ENCODE measurements at places on chromosomes 6 and 20.

DNA sequence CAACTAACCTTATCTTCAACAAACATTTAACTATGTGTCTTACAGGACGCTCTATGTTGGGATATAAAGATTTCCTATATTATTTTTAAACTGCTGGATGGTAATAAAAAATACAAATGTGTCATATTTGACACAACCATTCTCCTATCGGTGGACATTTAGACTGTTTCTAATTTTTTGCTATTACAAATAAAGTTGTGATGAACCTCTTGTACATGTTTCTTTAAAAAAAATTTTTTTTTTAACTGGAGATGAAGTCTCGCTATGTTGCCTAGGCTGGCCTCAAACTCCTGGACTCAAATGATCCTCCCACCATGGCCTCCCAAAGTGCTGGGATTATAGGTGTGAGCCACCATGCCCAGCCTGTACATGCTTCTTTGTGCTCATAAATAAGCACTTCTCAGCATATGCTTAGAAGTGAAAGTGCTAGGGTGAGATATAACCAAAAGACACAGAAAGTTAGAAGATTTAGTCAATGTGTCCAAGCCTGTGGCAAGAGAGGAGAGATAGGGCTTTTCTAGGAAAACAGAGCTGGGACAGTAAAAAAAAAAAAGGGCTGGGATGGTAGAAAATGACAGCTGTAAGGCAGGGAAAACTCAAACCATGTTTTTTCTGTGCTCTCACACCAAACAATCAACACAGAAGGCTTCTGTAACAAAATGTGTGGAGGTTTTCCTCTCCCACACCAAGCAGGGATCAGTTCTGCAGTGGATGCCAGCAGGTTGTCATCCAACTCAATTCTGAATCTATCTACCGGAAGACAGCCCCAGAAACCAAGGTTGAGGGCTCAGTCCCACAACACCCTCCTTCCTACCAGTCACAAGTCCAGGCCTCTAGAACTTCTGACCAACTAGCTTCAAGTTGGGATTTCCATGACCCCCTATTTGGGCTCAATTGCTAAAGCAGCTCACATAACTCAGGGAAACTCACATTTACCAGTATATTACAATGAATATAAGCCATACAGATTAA lies 70.0 kb upstream of the SMIM29 start:
- no peak for DNase-seq

DNA sequence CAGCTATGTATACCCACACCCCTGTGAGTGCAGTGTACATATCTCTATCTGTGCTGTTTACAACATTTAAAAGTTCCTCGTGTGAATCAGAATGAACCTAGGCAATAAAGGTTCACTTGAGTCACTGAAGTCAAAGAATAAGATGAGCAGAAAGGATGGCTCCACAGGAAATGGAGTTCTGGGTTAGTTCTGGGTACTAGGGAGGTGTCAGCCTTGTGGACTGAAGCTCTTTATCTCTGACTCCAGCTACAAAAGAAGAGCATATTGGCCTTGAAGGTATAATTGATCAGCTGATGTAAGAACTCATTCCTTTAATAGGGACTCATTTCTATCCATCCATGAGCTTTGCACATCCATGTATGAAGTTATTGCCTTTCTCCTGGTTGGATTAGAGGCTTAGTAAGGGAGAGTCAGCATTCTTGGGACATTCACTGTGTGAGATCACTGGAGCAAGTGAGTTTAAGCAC lies 73.9 kb upstream of the BACH2 start:
- DNase-seq = no peak

- no peak for DNase-seq
Measured at GRCh38 chr6:39041072-39041471, 7.5 kb upstream of the GLP1R start.

- no peak for DNase-seq
Measured at GRCh38 chr6:112061605-112062004, 7.7 kb downstream of the CCN6 start.

DNA sequence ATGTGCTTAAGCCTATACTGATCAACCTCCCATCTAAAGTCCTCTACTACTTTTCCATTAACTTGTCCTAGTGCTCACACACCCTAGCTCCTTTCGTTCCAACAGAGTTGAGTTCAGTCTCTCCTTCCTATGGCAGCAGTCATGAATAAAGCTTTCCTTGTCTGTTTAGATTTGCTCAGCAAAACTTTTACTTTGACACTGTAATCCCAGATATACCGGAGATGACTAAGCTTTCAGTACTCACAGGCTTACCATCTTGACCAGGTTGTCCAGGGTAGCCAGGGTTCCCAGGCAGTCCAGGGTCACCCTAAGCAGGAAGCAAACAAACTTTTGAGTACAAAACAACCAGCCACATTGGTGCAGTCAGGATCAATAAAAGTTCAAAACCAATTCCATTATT lies 90.7 kb downstream of the COL21A1 start:
- DNase-seq = no peak

DNA sequence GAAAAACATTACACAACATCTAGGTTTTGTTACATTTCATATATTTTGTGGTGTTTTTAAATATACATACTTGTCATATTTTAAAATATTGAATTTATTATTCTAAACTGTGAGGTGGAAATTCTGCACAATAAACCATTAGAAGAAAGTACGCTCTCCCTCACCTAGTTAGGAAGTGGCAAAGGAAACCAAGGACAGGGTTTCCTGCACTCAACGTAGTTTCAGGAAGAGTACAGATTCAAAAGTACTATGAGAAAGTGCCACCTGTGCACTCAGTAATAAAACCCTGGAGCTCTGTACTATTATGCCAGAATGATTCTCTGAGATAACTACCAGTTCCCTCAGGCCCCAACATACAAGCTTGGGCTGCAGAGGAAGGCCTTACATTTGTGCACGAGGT lies 54.6 kb upstream of the MRAP2 start:
- DNase-seq = no peak

GRCh38 chr20:47345214-47345613 lies 11.3 kb downstream of the ZMYND8 start:
- DNase-seq = no peak

DNA sequence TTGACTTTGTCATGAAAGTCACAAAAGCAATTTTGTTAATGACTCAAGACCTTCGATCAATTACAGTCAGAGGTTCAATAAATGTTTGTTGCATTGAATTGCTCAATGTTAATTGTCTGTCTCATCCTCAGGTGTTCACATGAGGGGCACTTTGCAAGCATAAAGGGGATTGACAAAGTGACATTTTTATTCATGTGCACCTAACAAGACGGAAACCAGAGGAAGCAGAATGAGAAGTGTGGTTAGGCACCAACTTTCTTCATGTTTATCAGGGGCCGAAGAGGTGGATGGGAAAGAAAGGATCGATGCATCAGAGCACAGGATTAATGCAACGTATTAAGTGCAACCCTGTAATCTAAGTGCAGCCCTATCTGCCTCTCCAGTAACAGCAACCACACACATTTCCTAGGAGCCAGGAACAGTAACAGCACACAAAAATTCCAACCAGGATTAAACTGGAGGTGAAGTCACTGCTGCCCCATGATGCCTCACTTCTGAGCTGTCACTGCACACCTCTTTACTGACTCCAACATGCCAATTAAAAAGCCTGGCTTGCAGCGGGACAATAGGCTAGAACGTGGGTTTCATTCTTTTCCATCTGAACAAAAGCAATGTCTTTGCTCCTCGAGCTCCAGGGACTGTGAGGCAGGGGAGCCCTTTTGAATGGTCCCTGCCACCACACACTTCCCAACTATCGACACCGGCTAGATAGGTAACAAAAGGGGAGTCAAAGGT lies 262.7 kb downstream of the CD83 start:
- no peak for DNase-seq

DNA sequence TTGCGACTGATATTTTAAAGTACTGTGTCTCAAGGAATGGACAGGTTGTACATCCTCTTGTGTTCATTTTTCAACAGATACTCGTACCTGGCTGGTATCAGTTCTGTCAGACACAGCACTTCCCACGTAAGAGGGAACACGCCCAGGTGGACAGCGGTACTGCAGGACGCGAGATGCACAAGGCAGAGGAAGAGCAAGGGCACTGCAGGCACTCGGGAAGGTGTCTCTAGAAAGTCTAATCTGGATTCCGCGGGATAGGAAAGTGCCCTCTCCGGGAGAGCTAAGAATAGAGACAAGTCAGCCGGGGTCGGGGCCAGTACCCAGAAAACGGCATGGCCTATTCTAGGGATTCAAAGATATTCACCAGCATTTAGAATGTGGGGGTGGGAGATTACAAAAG lies 94.2 kb upstream of the MBOAT1 start:
- no peak for DNase-seq

- no peak for DNase-seq
Measured at GRCh38 chr6:89197141-89197540, 20.0 kb downstream of the GABRR1 start.

GRCh38 chr6:53581856-53582255 lies 37.0 kb upstream of the GCLC start:
- DNase-seq = no peak

- peak; percentile 45 for DNase-seq
Measured at GRCh38 chr20:2217857-2218539, 77.8 kb upstream of the TGM3 start.

- DNase-seq = no peak
Measured at GRCh38 chr20:37727957-37728634, 34.3 kb downstream of the CTNNBL1 start.

DNA sequence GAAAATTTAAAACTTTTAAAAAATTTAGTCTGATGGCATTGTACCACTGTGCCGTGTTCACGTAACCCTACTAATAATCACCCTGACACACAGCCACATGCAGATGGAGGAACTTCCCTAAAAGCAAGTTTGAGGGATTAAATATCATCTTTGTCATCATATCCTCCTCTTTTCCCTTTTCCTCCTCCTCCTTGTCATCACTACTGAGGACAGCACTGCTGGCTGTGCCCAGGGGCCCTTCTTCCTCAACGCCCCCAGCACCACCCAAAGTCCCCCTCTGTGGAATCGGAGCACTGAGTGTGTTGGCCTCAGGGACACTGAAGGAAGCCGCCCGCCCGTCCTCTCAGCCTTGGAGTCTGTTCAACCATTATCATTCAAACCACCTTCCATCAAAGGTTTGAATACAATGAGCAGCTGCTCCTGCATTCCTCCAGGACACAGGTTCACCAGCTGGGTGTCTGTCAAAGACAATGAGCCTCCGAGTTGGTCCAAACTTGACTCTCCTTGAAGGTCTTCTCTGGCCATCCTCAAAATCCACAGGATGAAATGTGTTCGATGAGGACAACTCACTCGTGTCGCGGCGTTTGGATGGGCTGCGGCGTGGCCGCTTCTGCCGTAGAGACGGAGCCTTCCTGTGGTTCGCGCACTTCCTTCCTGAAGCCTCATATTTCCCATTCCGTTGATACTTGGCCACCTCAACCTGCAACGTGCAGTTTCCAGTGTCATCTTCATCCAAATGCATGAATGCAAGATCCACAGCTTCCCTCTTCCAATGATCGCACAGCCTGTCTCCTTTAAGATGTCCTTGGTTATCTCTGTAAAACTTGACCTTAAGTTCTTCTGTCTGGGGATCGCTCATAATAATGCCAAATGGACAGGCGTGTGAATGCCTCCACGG lies 23.3 kb downstream of the NQO2 start:
- peak; percentile 66 for DNase-seq

GRCh38 chr6:135118134-135118730 lies 62.9 kb upstream of the MYB start:
- DNase-seq = no peak

GRCh38 chr6:166395778-166396177 lies 13.0 kb upstream of the MPC1 start:
- DNase-seq = no peak

DNA sequence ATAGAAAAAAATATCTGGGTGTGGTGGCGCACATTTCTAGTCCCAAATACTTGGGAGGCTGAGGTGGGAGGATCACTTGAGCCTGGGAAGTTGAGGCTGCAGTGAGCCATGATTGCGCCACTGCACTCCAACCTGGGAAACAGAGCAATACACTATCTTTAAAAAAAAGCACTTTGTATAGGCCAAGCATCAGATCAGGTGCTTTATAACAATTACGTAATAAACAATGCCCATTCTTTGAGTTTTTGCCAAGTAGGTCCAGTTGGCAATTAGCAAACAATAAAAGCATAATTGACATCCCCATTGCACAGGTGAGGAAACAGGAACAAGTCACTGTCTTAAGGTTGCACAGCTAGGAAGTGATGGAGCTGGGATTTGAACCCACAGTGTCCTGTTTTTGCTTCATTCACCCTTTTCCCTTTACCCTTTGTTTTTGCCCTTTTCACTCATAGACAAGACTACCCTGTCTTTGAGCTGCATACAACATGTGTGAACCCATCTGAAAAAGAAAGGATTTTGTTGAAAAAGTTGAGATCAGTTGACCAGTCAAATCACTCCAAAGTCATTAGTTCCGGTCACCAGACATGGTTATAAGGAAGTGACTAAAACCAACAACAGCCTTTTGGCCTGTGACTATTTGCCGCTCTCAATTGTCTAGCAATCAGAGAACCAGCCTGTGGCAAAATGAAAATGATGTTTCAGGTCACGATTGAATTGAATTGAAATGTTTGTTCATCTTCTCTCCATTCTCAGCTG lies 303.6 kb downstream of the TFAP2C start:
- DNase-seq = no peak

DNA sequence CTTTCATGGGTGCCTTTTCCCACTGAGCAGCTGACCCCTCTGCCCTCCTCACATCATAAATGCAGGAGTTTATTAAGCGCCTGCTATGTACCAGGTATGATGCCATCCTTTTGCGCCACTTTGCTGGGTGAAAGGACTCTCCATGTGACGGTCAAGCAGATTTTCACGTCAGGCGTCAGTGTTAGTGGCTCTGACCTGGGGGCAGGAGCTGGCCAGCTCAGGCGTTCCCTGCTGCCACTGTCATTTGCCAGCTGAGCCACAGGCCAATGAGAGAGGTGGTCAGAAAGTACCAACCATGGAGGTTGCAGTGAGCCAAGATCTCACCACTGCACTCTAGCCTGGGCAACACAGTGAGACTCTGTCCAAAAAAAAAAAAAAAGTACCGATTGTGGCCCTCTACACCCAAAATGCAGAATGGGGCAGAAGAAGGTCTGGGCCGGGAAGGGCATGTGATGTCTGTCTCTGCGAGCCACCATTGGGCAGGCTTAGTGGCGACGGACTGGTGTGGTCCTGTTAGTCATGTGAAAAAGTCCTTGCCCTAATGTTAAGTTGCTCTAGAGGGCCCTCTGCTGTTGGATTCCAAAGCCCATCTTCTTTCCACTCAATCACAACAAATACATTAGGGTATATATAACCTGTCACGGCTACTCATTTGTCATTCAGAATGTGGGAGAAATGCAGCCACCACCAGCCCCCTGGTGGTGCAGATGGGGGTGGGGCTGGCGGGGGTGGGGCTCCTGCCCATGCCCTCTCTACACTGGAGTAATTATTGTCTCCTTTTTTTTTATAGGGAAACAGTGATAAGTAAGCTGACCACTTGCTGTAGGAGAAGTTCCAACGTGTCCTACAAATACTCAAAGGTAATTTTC lies 18.4 kb upstream of the SLC22A1 start:
- peak; percentile 15 for DNase-seq

DNA sequence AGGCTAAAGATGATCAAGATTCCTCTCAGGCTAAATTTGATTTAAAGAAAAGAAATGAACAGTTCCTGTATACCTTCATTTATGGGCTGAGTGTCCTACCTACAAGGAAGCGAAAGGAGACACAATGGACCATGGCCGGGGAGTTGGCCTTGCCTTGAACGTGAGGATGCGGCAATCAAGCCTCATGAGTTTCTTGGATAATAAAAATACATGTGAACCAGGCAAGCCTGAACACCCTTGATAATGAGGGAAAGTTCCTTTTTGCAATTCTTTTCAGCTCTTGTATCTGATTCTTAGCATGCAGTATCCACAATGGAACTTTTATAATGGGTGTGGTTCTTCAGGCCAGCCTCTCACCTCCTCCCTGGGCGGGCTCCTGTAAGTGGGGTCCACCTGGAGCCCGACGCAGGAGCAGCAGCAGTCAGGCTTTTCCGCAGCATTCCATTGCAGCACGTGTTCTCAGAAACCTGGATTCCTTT lies 83.8 kb downstream of the RNASET2 start:
- DNase-seq = no peak

All from stimulated activated CD4-positive, alpha-beta T cell treated with anti-CD3 and anti-CD28 coated beads, Interleukin-15, amount 100 ng/mL, for 24 hours (primary cell).